ENCODE measurements at places on chromosomes 4 and X. TPM values are rescaled to one million over a fixed set of nuclear protein-coding genes. Genes with fewer than 3 reads are reported as not detected.

ADH4 gene
- not detected for total RNA-seq

ABLIM2 gene
- 5.2 TPM for total RNA-seq

INPP4B gene
- total RNA-seq = 23.2 TPM

ZNF41 gene
- total RNA-seq = 8.1 TPM

SPCS3 gene
- 26.6 TPM for total RNA-seq

TRPC3 gene
- 3.7 TPM for total RNA-seq

TSPAN6 gene
- total RNA-seq = 47.3 TPM

MMRN1 gene
- total RNA-seq = 7.1 TPM

ENAM gene
- 2.4 TPM for total RNA-seq

DMRTC1 gene
- not detected for total RNA-seq

ZNF518B gene
- total RNA-seq = 38.1 TPM

SNX25 gene
- total RNA-seq = 45.0 TPM

HTRA3 gene
- 12.2 TPM for total RNA-seq

FABP2 gene
- total RNA-seq = not detected

PPP4R3C gene
- total RNA-seq = 2.7 TPM

NOX1 gene
- total RNA-seq = 1.2 TPM

NWD2 gene
- 0.50 TPM for total RNA-seq

MAGEB1 gene
- total RNA-seq = 59.4 TPM

All from testis (tissue), 5 donors.